ENCODE measurements at places on chromosomes 7 and 10.

DNA sequence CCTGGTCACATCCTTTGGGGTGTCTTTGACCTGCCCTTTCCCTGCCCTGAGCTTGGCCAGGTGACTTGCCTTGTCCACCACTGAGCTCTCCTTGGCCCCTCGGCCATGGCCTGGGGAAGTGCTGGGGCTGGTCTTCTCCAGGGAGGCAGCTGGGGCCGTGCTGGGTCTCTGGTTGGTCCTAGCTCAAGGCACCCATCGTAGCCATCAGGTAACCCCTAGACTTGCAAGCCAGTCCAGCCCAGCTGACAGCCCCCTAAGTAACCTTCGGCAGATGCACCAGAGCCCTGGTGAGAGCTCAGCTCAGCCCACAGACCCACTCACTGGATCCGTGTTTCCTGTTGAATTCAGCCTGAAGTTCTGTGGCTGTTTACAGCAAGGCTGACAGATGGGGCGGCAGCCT lies 176.2 kb upstream of the SHH start:
- DNase-seq, result no peak

- DNase-seq, result no peak
Measured at GRCh38 chr10:127735723-127736221, 1.2 kb upstream of the FOXI2 start.

DNA sequence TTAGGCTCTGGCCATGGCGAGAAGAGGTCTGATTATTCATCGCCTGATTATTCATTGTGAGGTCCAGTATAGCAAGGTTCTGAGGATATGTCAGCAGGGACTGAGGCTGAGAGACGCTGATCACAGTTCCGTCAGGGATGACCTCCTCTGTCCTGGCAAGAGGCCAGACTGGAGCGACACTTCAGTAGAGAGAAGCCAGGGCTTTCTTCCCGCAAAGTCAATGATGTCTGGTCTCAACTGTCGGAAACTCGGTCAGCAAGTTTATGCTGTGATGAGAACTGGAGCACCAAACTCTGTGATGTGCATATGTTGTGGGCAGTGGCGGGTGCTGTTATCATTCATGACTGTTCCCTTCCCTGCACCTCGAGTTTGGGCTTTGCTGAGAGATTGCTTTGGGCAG lies 29.0 kb upstream of the GNA12 start:
- no peak for DNase-seq

GRCh38 chr10:112857493-112857892 lies 92.6 kb upstream of the TCF7L2 start:
- DNase-seq, result no peak

GRCh38 chr7:133980804-133981203 lies 146.3 kb upstream of the LRGUK start:
- no peak for DNase-seq

DNA sequence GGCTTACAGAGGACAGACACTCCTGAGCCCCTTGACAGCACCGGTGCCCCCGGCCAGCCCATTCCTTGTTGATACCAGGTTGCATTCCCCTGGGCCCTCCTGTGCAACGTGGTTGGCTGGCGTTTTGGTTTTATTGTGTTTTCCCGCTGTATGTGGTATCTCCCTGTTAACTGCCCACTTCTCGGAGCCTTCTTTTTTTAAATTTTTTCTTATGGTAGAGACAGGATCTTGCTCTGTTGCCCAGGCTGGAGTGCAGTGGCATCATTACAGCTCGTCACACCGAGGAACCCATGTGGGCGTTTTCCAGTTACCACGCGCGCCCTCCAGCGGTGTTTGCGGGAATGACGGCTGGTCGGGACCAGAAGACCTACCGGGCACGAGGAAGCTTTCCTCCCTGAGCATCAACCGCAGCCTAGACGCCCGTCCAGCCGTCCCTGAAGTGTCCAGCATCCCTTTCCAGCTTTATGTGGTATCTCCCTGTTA lies 16.9 kb upstream of the ZFAND2A start:
- DNase-seq, result peak; percentile 68

DNA sequence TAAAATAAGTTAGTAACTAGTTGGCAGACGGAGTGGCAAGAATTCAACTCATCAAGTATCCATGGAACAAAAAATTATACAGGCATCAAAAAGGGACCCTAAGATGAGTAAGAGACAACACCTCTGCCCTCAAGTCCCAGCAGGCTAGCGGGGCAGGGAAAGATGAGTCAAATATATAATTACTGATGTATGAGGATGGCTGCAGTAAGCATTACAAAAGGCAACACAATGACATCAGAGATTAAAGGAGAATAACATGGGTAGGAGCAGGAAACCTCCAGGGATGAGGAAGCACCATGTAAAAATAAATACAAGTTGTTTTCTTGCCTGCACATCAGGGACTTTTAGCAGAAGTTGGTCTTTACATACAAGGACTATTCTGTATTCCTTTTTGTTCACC lies 49.4 kb downstream of the SCRN1 start:
- DNase-seq, result no peak

DNA sequence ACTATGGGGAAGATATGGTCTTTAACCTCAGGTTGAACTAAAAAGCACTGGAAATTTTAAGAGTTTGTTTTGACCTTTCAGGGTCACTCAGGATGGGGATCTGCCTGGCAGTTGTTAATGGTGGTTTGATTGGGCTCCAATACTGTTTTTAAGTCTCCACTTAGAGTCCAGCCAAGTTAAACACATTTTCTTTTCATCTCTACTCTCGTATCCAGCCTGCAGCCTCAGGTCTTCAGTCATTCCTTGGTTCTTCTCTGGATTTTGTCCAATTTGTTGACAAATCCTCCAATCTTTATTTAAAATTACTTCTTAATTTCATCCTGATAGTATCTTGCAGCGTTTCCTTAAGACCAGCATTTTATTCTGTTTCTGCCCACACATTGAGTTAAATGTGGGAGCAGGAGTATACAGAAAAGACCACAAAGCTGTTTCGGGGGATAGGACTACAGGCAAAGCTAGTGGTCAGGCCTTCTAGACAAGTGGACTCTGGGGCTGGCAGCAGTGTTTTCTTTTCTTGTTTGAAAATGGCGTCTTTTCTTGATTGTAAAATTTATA lies 133.2 kb upstream of the INHBA start:
- no peak for DNase-seq

All from CD4-positive, alpha-beta T cell (primary cell).